Natural killer cell (primary cell): ENCODE measurements at places on chromosomes 16 and 17. TPM values are rescaled to one million over a fixed set of nuclear protein-coding genes. Genes with fewer than 3 reads are reported as not detected.

Gene MPP3
- total RNA-seq, result not detected

- DNase-seq, result no peak
These were observed 9.0 kb downstream of the HLF start for GRCh38 chr17:55273579-55274354.

- no peak for DNase-seq
These were observed 1.9 kb downstream of the GLIS2 start for GRCh38 chr16:4317532-4318450.

DNA sequence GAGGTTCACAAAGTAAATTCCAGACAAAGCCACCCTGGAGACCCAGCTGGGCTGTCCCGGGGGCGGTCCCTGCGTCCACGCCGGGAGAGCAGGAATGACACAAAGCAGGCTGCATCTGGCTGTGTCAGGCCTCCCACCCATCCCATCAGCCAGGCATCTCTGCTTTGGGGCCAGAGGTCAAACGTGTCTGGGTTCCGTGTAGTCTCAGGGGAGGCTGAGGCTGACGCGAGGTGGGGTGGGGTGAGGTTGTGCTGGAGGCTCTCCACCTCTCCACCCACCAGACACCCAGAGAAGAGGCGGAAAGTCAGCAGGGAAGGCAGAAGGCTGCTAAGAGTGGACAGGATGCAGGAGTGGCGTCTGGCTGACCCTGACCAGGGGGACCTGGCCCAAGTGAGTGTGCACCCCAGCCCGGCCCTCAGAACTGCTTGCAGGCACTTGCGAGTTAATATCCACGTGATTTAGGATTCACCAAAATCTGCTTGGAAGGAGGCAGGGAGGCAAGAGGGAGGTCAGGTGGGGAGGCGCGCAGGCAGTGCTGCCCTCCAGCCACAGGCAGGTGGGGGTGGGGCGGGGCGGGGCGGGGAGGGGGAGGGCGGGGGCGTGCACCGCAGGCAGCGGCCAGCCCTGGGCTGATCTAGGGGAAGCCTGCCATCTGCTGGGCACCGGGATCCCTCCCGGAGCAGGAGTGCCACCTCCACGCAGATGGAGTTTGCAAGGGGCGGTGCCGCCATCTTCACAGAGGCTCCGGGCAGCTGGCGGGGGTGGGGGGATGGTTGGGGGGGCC is 44.3 kb downstream of the TBC1D16 start:
- DNase-seq, result peak; percentile 47

Gene PRAC2
- not detected for total RNA-seq

GRCh38 chr16:49431591-49432290 is 58.1 kb downstream of the C16orf78 start:
- DNase-seq, result no peak

GRCh38 chr17:80664217-80664790 is 119.7 kb downstream of the RPTOR start:
- peak; percentile 19 for DNase-seq

- no peak for DNase-seq
These were observed 15.1 kb downstream of the SOX8 start for GRCh38 chr16:996681-997080.

Gene CEMP1
- total RNA-seq, result 0.56 TPM

GRCh38 chr16:55559933-55560516 is 6.5 kb upstream of the CAPNS2 start:
- no peak for DNase-seq

Gene LRRC37A
- total RNA-seq, result 8.0 TPM

Gene KRT27
- total RNA-seq, result not detected

- DNase-seq, result no peak
These were observed 10.2 kb downstream of the FOXF1 start for GRCh38 chr16:86520317-86521210.

- peak; percentile 28 for DNase-seq
These were observed 297.5 kb downstream of the CDH13 start for GRCh38 chr16:82924075-82924854.

- no peak for DNase-seq
These were observed 81.6 kb upstream of the XYLT1 start for GRCh38 chr16:17552351-17552750.

- no peak for DNase-seq
These were observed 13.4 kb upstream of the CRISPLD2 start for GRCh38 chr16:84806256-84806889.
